ENCODE measurements at places on chromosomes 2 and 18. TPM values are rescaled to one million over a fixed set of nuclear protein-coding genes. Genes with fewer than 3 reads are reported as not detected.

GRCh38 chr2:197998702-197999101 is 194.3 kb downstream of the PLCL1 start:
- peak; percentile 30 for DNase-seq

- DNase-seq = peak; percentile 79
Observed at GRCh38 chr2:233353769-233354499, at the start of gene DGKD. DGKD (plus strand) TSS chr2:233354494; CDS start chr2:233354519, 25 bp downstream.

DNA sequence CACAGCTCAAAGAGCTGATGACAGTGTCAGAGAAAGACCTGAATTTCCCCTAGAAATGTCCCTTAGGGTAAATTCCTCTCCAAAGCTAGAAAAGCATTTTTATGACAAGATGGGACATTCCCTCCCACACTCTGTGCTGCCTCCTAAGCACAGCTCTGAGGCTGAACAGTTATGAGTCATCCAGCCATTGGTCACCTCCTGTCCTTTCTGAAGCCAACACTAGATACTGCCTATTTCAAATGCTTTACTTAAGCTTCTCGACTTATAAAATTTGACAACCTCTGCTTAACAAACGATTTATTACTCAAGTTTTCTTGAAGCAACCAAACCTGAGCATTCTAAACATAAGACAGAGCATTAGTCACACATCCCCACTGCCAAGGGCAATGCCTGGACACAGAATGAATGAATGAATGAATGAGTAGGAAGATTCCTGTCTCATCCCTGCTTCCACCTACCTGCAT is 35.4 kb downstream of the B4GALT6 start:
- DNase-seq = no peak

DNA sequence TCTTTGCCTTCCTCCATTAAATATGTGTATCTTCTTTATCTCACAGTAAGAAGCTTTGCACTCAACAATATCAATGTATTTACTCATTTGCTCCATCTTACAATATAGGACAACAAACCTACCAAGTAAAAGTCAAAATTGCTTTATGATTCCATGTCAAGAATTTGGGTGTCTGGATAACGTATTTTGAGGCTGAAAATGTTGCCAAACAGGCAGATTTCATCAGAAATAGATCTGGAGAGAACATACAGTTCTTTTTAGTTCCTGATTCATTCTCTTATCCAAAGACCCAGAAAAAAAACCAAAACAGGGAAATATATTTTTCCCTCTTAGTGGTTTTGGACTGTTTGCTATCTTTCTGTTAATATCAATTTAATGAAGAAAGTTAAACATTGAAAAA is 621.1 kb downstream of the STK39 start:
- DNase-seq = no peak

- DNase-seq = no peak
Observed at GRCh38 chr2:111133603-111134002, 12.9 kb downstream of the BCL2L11 start.

GRCh38 chr2:46540496-46541331 is 61.3 kb downstream of the TMEM247 start:
- no peak for DNase-seq

DNA sequence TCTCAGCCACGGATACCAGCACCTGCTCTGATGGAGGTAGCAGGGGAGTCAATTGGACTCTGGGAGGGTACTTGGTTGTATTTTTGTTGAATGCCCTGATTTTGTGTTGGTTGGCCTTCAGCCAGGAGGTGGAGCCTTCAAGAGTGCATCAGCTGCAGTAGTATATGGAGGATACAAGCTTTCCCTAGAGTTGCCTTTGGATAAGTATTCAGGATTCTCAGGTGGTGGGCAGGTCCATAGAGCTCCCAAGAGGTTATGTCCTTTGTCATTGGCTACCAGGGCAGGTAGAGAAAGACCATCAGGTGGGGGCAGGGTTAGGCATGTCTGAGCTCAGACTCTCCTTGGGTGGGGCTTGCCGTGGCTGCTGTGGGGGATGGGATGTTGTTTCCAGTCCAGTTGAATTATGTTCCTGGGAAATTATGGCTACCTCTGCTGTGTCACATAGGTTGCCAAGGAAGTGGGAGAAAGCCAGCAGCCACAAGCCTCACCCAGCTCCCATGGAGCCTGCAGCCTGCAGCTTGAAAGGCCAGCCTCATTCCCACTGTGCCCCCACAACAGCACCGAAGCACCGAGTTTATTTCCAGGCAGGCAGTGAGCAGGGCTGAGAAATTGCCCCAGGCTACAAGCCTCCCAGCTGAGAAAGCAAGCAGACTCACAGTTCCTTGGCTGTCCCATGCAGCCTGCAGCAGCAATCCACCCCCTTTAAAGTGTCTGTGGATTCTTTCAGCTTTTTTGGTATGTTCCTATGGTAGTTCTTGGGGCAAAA is 38.6 kb upstream of the CHST9 start:
- no peak for DNase-seq

- peak; percentile 65 for DNase-seq
Observed at GRCh38 chr2:98730053-98730706, 752 bp downstream of the MGAT4A start.

GRCh38 chr2:128600581-128601297 is 282.1 kb upstream of the HS6ST1 start:
- DNase-seq = no peak

GRCh38 chr2:200077838-200078237 is 122.5 kb downstream of the MAIP1 start:
- DNase-seq = no peak

DNA sequence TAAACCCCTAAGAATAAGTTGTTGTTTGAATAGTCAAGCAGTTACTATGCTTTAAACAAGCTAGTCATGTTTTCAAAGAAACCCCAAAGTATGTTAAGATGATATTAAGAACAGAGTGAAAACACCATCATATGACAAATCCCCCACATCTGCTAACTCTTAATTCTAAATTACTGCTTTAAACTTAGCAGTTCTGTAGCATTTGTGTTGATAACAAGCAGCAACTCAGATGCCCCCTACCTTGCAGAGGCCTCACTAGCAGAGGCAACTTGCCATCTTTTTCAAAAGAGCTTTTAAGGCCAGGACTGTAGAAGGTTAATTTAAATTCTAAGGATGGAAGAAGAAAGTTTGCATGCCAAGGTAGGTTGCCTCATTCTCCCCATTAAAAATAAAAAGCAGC is 376.2 kb downstream of the SETBP1 start:
- no peak for DNase-seq

GRCh38 chr2:112449854-112450253 is 16.4 kb upstream of the RGPD8 start:
- no peak for DNase-seq

DNA sequence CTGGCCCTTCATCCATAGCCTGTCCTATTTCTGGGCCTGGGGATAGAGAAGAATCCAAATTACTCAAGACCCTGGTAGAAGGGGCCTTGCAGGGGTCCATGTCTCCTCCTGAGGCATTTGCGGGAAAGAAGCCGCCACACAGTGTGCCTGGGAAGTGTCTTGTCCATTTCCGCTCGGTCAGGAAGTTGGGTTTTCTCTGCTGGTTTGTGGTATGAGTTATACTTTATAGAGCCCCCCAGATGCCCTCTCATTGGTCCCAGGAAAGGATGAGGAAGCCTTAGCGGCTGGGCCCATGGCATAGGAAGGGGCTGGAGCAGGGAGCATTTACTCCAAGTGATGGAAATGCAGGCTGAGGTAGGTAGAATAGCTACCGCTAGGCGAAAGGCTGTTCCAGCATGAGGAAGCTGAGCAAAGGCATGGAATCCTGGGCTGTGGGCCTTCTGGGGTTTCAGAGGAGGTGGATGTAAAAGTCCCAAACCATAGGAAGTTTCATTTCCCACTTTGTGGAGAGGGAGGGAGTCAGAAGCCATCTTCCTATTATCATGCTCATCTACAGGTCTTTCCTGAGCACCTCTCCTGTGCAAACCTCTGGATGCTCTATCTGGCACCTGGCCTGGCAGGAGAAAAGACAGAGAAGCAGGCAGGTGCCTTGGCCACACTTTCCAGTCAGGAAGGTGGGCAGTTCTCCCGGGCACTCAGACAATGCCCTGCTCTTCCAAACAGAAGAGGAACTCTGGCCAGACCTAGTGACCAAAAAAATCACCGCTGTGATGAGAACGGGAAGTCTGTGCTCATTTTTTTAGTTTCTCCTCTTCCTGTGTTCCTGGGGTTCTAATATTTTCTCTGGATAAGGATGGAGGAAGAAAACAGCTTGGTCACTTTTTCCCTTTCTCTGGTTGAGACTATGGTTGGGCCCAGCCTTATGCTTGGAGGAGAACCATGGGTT is 2.6 kb upstream of the CD207 start:
- DNase-seq = no peak

Gene ITGAV
- 11.2 TPM for total RNA-seq

Gene RAPGEF4
- total RNA-seq = 0.19 TPM

Gene MC2R
- not detected for total RNA-seq

Gene DLGAP1
- 0.51 TPM for total RNA-seq

Gene RAX
- total RNA-seq = not detected

Gene IL36RN
- not detected for total RNA-seq

Gene EMX1
- total RNA-seq = 0.44 TPM
